Ovary (tissue), 10 donors: ENCODE measurements at places on chromosomes 2 and 18.

GRCh38 chr2:221465776-221466175 is 106.3 kb downstream of the EPHA4 start:
- DNase-seq = no peak

DNA sequence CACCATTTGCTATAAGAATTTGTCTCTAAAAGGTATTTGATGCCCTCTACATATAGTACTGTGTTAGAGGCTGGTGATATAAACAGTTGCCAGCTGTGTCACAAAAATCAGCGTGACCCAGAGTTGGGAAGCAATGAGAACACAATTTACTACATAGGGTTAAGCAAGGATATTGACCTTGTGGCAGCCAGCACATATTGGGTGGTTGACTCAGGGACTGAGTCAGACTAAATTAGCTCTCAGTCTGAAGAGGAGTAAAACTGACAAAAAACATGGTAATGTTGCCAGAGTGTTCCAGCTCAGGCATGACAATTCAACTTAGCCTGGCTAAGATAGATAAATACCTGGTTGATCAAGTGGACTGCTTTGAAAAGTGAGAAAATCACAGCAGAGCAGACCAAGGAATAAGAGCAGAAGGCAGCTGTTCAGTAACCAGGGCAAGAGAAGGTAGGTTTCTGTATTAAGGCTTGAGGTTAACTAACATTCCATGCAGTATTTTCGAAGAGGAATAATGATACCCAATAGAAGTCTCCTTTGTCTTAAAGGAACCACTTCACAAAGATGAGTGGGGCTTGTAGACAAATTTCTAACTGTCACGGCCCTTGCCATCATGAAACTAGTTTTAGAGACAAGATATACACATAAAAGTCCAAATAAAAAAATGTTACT is 108.2 kb upstream of the ERBB4 start:
- DNase-seq = no peak

- no peak for DNase-seq
These were observed 58.6 kb downstream of the NCAPH start for GRCh38 chr2:96393989-96394761.

GRCh38 chr2:148885988-148886387 is 11.0 kb downstream of the KIF5C start:
- no peak for DNase-seq

DNA sequence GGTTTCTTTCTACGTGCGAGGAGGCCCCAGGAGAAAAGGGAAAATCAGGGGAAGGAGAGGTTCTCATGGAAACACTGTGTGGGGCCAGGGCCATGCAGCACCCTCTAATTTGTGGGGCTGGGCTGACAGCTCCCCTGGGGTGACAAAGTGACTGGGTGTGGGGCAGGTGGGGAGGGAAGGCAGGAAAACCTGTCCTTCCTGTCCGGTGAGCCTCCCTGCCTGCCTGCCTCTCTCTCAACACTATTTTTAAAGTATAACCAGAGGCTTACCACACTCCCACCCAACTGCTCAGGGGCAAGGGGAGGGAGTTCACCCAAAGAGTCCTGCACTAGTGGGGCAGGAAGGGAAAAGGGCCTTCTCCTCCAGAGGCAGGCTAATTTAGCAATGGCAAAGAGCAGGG is 10.5 kb upstream of the EPAS1 start:
- DNase-seq = no peak

GRCh38 chr18:13446024-13446423 is 227.5 kb downstream of the LDLRAD4 start:
- no peak for DNase-seq

GRCh38 chr2:12728221-12728777 is 11.6 kb downstream of the TRIB2 start:
- DNase-seq = no peak

- no peak for DNase-seq
These were observed 41.2 kb downstream of the CNGA3 start for GRCh38 chr2:98387478-98387877.

DNA sequence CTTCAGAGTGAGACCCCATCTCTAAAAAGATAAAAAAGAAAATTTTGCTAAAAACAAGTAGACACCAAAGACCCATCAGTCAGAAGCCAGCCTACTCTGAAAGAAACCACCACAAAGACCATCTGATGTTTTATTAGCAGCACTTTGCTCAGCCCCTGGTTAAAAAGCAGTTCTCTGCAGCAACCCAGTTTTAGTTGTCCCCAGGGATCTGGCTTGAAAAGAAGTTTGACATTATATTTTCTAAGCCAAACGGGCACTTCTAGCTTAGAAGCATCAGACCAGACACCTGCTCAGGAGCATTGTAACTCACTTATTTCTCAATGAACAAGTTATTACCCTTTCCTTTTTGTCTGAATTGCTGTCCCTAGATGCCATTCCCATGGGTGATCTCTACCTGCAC is 164.2 kb upstream of the ETAA1 start:
- DNase-seq = no peak

DNA sequence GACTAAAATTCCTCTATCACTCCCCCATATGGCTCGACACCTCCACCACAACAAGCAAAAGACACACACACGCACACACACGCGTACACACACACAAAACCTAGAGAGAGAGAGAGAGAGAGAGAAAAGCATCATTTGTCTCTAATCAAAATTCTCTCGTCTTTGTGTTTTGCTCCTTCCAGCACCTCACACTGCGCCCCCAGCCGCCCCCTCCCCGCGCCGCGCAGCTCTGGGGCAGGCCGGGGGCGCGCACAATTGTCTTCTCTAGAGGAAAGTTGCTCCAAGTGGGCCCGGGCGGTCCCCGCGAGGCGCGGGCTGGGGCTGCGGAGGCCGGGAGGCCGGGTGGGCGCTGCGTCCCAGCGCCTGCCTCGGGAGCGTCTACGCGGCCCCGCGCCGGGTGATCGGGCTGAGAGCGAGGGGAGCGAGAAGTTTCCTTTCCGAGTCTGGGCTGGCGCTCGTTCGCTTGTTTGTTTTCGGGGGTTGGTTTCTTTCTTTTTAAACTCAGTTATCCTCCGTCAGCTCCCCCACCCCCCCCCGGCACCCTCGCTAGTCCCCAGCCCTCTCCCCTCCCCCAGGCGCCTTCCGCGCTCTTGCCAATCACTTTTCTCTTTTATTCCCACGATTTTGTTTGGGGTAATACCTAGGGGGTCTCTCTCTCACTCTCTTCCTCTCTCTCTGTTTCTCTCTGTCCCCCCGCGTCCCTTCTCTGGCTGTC is 4.1 kb downstream of the ZEB2 start:
- DNase-seq = peak; percentile 74

DNA sequence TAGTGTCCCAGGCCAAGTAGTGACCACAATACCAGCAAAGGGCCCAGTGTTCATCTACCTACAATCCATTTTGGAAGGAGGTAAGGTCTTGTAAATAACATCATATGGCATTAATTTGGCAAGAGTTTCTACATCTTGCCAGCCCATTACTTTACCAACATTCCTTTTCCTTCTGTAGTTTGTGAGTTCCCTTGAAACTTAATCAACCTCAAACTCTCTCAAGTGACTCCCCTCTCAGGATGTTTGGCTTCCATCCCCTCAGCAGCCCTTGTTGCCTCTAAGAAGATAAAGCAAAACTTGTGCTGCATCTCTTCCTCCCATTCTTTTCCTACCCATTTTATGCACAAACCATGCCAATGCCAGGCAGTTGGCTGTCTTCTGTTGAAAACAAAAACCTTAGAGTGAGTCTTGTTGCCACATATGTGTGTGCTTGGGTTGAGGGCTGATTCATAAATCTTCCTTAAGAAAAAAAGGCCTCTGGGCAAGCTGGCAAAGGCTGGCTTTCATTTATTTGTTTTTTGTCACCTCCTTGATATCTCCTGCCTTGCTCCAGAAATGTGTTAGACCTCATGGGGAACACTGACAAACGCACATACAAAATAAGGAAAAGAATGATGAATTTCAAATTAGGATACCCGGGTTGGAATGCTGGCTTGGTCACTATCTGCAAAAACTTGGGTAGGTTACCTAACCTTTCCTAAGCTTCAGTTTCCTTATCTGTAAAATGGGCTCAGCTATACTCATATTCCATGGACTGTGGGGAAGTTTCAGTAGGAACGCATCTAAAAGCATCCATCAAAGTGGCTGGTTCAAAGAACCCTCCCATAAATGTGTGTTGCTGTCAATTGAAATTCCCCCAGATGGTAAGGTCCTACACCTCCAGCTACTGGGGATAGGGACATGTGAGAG is 29.4 kb upstream of the ST3GAL5 start:
- DNase-seq = no peak

DNA sequence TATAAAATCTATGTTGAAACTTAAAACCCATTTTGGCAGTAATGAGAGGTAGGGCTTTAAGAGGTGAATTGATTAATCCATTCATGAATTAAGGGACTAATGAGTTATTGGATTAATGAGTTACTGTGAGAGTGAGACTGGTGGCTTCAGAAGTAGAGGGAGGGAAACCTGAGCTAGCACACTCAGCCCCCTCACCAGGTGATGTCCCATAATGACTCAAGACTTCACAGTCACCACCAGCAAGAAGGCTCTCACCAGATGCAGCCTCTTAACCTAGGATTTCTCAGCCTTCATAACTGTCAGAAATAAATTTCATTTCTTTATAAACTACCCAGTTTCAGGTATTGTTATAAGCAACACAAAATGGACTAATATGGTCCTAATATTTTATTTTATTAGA is 621.7 kb upstream of the ACVR2A start:
- no peak for DNase-seq

GRCh38 chr2:112623913-112624777 is 21.6 kb upstream of the SLC20A1 start:
- DNase-seq = no peak

GRCh38 chr2:161576421-161576820 is 47.8 kb upstream of the SLC4A10 start:
- DNase-seq = no peak

DNA sequence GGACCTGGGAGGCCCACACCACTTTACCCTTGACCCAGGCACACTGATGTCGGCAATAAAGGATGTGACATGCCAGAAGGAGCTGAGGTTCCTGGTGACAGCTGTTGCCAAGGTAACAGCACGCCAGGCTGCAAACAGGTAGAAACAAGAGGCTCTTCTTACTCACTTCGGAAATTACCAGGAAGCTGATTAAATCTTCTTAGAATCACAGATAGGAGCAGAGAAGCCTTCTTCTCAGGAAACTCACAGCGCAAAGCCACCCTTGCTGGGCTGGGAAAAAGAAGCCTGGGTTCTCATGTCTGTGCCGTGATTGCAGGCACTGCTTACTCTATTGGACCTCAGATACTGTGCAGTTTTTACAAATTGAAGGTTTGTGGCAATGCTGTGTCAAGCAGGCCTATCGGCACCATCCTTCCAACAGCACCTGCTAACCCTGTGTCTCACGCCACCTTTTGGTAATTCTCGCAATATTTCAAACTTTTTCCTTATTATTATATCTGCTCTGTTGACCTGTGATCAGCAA is 61.0 kb upstream of the TAF1B start:
- DNase-seq = no peak

DNA sequence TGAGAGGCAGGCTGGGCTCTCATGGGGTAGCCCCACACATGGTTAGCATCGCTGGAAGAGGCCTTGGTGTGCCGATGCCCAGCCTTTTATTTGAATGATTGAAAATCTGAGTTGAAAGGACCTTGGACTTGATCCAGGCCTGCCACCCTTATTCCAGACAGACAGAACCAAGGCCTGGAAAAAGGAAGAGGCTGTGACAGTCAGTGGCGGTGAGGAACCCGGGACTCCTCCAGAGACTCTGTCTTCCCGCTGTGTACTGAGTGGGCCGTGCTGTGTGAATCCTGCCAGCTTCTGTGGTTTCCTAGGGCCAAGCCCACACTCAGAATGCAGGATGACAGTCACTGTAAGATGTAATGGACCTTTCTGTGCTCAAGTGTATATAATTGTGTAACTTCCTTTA is 218.5 kb downstream of the LDLRAD4 start:
- DNase-seq = no peak

DNA sequence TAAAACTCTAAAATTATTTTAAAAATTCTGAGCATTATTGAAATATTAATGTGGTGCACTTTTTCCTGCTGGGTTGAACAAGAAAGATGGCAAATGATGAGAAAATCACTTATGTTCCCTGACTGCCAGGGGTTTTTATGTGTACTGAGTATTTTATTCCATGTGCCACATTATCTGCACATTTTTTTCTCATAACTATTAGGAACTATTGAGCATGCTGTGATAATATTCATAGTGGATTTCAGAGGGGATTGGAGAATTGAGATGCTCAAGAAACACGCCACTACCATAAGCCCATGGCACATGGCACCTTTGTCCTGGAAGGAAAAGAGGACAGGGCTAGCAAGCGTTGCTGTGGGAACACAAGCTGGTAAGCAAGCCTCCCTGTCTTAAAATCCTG is 478.5 kb upstream of the GYPC start:
- DNase-seq = no peak

DNA sequence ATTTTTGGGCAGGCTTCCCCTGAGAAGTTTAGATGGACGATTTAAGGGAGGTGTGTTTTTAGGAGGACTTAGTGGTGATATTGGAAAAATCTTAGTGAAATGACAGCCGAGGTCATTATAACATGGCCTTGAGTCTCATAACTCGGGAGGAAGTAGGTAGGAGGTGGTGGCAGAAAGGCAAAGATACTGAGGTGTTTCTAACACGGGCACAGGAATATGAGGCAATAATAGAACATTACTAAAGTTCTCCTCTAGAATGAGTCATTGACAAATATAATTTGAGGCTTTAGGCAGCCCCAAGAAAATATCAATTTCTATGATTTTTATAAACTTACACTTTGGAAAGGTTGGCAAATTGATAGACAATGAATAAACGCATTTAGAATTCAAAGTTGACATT is 146.1 kb upstream of the ZEB2 start:
- DNase-seq = no peak

- DNase-seq = no peak
These were observed 104.9 kb downstream of the SPTBN1 start for GRCh38 chr2:54561010-54561409.

DNA sequence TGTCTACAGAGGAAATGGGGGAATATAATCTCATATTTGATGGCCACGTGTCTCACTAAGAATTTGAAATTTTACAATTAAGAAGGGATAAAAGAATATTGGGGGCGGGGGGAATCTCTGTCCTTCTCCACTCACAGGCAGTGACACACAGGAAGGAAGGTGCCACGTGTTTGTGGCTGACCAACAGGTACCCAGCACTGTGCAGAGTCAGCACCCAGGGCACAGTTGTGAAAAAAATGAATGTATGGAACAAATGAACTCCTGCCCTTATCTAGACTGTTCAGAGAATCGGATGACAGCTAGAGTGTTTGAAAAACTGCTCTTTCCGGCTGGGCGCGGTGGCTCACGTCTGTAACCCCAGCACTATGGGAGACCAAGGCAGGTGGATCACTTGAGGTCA is 317.0 kb upstream of the MYT1L start:
- no peak for DNase-seq

GRCh38 chr2:128423788-128424165 is 105.1 kb upstream of the HS6ST1 start:
- DNase-seq = no peak

DNA sequence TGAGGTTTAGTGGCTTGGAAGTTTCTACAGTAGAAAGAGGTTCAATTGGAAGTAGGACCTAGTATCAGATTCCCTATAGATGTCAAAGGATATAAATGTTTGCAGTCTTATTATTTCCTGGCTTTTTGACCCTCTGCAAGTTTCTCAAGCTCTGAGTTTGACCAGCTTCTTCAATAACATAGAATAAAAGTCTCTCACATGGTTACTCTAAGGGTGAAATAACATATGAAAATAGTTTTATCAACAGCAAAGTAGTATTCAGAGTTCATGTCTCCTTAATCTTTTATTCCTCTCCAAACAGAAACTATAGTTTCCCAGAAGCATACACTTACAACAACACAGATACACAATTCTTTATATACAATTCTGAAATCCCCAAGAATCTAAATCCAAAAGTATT is 132.9 kb upstream of the RND3 start:
- DNase-seq = no peak
